MM.1S (cell line): ENCODE measurements at places on chromosomes 11 and 22.

- DNase-seq = peak; percentile 70
Observed at GRCh38 chr22:25048659-25049647, 96.4 kb downstream of the KIAA1671 start.

DNA sequence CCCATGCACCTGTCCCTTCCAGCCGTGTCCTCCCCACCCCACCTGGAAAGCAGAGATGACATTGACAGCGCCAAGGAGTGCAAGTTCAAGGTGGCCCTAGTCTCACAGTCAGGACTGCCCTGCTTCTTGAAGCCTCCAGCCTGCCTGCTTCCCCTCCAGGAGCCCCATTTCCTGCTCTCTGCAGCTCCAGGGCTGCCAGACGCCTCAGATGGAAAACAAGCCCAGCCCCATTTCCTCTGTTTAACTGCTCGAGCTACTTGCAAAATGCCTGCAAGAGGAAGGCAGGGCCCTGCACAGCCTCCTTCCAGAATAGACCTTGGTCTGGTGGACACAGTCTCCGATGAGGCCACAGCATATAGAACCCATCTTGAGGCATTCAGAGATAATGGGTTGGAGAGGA, 5.0 kb upstream of the DGKZ start:
- DNase-seq = no peak

DNA sequence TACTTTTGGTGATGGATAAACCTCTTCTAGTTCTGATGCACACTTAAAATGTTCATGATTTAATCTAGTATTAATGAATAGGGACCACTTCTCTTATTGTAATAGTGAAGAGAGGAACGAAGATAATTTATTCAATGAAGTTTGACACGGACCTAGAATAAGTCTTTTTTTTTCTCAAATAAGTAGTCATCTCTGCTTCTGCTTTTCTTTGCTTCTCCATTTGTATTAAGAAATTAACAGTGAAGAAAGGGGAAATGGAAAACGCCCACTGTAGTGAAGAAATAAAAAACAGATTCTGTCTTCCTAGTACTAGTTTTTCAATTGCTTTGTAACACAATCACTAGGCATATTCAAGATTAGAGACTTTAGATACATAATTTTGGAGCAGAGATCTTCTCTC, 73.0 kb downstream of the CD44 start:
- no peak for DNase-seq

DNA sequence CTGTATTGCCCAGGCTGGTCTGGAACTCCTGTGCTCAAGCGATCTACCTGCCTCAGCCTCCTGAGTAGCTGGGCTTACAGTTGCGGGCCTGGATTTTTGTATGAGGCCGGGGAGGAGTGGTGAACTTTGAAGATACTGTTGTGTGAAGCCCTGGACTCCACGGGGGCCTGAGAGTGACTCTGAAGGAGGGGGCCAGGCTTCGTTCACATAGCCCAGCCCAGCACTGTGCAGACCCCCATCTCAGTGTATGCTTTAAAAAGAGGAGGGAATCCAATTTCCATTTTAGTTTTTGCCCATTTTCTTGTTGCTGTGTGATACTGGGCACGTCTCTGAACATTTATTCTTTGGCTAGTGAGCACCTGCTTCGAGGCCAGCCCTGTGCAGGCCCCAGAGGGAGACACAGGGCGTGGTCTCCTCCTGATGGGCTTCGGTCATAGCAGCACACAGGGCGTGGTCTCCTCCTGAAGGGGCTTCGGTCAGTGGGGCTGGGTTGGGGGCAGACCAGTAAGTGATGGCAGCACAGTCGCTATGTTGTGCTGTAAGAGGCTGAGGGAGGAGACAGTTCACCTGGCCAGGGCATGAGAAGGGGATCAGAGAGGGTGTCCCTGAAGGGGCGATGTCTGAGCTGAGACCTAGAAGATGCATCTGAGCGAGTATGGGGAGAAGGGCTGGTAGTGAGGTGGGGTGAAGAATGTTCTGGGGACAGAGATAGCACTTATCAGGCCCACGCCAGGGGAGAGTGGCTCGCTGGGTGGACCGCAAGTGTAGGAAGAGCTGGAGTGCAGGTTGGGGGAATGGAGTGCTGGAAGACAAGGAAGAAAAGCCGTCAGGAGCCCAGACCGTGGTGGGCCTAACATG, 14.0 kb downstream of the SAMM50 start:
- no peak for DNase-seq

DNA sequence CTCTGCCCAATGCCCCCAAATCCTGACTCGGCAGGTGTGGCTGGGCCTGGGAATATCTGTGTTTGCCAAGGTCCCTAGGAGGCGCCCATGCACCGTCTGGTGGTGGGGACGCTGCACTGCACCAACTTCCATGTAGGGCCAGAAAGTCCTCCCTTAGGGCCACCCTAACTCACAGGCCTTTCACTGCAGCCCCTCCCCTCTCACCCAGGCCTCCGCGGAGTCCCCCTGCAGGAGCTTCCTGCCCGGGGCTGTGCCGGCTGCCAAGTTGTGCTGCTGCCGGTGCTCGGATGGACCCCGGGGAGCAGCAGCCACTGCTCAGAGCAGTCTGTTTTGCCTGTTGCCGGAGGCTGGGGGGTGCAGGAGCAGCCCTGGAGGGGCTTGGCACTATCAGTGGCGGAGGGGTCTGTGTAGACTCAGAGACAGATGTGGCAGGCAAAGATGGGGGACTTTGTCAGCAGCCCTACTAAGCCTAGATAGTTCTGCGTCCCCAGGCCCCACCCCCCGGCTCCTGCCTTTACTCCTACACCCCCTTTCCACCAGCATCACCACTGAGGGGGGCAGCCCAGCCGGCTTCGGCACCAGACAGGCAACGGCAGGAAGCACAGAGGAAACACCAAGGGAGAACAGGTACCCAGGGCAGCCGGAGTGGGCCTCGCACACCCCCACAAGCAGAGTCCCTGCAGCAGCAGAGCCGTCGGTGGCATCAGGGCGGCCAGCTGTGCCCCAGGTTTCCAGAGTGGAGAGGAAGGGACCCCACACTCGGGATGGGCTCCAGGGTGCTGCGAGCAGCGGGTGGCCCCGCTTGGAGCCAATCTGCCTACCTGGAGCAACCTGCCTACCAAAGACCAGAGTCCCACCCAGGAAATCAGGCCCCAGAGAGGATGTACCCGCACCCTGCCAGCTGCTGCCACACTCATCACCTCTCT, 124.3 kb downstream of the TRIM29 start:
- no peak for DNase-seq

DNA sequence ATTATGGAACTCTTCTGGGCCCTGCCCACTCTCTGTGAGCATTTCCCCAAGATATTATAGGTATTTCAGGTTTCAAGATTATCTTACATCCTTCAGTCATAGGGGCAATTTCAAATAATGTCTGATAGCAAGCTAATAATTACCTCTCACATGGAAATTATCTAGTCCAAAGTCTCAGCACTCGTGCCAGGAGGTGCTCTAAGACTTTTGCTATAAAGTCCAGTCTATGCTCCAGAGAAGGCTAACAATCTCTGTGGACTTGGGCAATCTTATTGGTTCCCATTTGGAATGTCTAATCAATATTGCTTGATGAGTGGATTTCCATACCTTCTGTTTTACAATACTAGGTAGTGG, 5.4 kb downstream of the TREH start:
- DNase-seq = no peak

DNA sequence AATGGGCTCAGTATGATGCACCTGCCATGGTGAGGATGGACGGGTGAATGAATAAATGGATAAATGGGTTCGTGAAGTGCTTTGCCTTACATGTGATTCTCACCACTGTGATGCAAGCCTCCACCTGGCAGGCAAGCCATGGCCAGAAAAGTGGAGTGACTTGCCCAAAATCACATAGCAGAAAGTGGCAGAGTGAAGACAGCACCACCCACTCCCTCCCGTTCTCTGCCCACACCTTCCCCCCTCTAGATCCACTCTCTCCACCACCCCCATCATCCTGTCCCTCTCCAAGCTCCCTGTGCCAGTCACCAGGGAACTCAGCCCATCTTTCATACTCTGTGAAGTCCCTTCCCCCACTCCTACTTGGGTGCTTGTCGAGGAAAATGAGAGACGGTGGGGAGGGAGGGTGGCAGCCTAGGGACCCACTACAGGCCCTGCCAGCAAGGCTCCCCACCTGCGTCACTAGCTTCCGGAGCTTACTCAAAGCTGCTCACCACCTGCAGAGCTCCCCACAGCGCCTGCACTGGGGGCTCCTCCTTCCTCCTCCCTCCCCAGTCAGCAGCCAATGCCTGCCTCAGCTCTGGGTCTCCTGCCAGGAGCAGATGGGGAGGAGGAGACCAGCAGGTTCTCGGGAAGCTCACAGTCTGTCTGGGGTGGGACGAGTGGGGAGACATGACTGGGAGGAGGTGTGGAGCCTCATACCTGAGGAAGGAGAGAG, 82.3 kb downstream of the PDE2A start:
- peak; percentile 76 for DNase-seq

GRCh38 chr22:49918911-49919881, 762 bp downstream of the CRELD2 start:
- DNase-seq = no peak

DNA sequence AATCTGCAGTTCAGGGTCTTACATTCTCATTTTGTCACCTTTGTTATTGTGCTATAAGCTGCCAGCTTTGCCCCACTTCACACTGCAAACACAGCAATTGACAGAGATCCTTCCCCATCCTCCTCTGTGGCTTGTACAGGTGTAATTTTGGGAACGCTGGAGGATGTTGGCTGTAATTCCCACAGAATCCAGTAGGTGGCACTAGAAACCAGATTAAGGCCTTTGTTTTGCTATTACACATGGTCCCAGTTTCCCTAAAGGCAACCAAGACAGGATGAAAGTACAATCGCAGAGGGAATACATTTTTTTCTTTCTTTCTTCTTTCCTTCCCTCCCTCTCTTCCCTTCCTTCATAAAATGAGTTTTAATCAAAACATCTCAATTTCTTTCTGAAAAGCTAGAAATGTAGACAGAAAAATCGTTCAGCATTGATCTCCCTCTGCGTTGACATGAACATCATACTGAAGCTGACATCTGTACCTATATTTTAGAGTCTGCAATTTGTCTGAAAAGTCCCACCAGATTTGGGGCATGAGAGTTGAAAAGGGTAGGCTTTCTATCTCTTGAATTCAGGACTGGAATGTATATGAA, 21.3 kb upstream of the NELL1 start:
- peak; percentile 48 for DNase-seq

DNA sequence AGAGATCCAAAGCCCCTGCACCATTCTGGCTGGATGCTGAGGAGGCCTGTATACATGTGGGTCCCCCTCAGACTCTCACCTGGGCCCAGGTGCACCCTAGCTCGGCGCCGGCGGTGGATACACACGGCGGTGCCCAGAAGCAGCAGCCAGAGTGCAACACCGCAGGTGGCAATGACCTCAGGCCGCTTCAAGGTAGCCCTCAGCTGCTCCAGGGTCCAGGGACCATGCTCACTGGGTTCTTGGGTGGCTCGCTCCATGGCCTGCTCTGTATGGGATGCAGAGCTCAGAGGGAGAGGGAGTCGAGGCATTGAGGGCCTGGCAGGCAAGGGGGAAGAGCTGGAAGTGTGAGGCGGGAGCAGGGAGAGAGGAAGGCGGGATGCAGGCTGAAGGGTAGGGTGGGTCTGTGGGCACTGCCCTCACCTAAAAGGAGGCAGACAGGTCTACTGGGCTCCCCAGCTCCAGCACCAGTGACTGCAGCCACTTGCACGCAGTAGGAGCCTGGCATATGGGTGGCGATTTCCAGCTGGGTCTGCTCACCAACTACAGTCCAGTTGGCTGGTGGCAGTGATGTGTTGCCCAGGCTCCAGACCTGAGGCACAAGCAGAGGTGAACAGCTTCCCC, 3.8 kb downstream of the ROBO4 start:
- no peak for DNase-seq

GRCh38 chr11:17779861-17780594, 45.4 kb downstream of the KCNC1 start:
- no peak for DNase-seq

GRCh38 chr22:31211482-31211861, 626 bp upstream of the LIMK2 start:
- DNase-seq = no peak

DNA sequence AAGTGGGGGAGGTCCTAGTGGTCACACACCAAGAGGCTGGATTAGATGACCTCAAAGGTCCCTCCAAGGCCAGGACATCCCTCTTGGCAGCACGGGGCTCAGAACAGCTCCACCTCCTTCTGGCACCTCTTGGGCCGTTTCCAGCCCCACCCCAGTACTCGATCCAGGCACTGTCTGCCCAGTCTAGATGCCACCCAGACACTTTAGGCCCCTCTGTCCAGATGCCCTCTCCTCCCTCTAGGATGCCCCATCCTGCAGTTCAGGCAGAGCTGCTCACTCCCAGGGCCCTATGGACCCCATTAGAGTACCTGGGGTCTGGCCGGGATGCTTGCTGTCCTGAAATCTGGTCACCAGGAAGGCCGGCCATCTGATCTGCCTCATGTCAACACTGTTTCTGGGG, 34.7 kb upstream of the PRR5 start:
- no peak for DNase-seq

DNA sequence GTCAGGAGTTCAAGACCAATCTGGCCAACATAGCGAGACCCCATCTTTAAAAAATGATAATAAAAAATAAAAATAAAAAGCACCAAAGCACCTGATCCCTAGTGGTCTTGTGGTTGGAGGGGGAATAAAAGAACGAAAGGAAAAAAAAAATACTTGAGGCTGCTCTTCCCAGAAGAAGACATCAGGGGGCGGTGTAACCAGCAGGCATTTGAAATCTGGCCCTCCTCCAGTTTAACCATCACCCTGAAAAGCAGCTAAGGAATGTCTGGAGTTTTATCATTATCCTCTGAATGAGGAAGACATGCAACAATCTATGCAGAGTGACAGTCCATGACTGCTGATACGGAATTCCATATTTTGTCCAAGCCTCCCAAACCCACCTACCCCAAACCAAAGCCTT, 5.6 kb upstream of the KCTD17 start:
- DNase-seq = peak; percentile 11

GRCh38 chr11:45725776-45726492, 60.5 kb upstream of the CHST1 start:
- DNase-seq = no peak

- DNase-seq = no peak
Observed at GRCh38 chr11:134944986-134945385, 532.9 kb upstream of the B3GAT1 start.

DNA sequence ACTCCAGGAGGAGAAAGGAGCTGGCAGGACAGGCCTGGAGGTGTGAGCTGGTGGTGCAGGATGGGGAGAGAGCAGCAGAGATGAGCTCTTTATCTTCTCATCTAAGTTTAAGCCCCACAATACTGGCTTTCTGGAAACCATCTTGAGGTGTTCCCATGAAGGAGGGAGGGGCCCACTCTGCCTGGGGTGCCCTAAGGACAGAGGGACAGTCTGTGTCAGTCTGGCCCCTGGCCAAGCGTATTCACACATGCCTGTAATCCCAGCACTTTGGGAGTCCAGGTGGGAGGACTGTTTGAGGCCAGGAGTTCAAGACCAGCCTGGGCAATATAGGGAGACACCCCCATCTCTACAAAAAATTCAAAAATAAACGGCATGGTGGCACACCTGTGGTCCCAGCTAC, 8.9 kb downstream of the SERHL2 start:
- no peak for DNase-seq

- no peak for DNase-seq
Observed at GRCh38 chr11:93484716-93485115, 58.5 kb downstream of the SMCO4 start.
